ENCODE measurements at places on chromosomes 5 and 9.

DNA sequence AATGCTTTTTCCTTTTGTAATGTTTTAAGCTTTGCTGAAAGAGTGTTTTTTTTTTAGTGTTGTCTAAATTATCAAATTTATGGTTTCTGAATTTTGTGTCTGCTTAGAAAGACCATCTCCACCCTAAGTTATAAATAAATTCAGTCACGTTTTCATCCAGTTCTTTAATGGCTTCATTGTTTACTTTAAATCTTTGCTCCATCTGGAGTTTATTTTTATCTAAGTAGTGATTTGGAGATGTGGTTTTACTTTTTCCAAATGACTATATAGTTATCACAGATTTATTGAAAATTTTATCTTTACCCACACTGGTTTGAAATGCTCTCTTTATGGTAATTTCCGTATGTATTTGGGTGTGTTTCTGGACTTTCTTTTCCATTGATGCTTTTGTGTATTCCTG, 577.2 kb upstream of the ZNF608 start:
- no peak for DNase-seq

DNA sequence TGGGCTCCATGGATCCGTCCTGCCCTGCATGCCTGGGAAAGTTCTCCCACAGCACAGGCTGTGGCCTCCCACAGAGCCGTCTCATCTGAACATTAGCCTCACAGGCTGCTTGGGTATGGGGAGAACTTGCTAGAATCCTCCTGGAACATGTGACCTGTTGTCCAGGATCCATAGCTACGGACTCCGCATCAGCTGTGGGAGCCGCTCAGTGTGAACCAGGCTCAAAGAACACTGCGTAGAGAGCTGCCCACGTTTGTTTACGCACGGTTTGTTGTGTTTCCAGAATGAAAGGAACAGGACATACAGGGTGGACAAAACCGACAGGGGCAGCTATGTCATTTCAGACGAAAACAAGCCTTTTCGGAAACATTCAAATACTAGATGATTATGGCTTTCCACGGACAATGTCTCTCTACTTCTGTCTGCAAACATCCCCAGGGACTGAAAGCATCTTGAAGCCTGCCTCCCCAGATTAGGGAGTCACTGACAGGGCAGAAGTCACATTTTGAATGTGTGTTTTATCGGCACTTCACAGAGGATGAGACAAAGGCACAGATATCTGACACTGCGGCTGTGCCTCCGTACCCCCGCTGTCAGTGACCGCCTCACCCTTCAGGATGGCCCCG, 390.3 kb downstream of the GADD45G start:
- DNase-seq = no peak

- DNase-seq = peak; percentile 43
Measured at GRCh38 chr5:175444060-175444904, at the start of gene DRD1. TSS of gene DRD1 (minus strand) at chr5:175444182. CDS start at chr5:175443099, 1,083 bp downstream.

DNA sequence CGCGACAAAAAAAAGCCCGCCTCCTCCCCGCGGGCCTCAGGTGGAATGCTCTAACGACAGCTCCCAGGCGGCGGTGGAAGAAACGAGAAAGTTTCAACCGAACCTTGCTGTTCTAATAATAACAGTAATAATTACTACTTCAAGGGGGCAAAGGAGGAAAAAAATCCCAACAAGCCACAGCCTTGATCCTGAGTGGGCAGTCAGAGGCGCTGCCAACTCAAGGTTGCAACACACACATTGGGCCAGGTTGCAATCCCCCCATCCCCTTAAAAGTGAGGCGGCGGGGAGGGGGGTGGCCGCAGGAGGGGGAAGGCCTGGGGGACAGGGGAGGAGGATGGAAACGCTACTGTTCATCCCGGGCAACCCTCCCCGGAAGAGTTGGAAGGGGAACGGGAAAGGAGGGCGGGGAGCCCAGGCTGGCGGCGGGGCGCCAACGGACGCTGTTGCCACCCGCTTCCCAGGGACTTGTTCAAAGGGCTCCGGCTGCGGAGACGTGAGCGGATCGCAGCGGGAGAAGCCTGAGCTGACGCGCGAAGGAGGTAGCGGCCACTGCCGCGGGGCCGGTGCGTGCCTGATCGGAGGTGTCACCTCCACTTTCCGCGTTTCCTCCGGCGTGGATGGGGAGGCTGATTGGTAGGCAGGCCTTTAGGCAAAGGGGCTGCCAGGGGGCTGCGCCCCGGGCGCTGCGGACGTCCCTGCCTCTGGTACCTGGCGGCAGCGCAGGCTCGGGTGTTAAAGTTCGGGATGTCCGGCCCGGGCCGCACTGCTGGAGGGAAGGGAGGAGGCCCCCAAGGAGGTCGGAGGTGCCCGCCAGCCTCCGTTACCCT, 647 bp downstream of the SMARCA2 start:
- DNase-seq = peak; percentile 52

GRCh38 chr5:168172760-168173223, 118.7 kb upstream of the WWC1 start:
- DNase-seq = no peak

DNA sequence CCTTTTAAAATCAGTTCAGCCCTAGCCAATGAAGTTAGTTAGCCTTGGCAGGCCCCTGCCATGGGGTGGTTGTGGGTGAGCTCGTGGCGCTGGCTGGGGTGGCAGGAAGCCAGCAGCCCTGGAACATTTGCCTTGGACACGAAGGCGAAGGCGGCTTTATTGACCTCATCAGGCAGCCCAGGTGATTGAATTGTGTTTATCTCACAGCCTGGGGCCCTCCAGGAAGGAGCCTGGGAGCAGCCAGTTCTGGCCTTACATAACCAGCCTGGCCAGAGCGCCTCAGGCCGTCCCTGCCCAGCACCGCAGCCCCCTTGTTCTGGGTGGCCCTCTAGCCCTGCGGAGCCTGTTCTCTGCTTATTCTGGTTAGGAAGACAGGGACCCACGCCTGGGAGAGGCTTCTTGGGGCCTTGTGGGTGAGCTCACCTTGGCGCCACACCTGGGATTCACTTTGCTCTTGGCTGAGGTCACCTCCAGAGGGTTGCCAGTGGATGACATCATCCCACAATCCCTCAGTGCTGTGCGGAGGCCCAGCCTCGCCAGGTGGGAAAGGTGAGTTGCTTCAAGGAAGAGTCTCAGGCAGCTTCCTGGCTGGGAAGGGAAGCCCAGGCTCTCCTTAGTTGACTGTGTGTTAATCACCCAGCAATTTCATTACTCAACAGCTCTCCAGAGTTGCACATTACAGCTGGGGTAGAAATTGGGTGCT, 54.4 kb upstream of the RPL26L1 start:
- DNase-seq = no peak

DNA sequence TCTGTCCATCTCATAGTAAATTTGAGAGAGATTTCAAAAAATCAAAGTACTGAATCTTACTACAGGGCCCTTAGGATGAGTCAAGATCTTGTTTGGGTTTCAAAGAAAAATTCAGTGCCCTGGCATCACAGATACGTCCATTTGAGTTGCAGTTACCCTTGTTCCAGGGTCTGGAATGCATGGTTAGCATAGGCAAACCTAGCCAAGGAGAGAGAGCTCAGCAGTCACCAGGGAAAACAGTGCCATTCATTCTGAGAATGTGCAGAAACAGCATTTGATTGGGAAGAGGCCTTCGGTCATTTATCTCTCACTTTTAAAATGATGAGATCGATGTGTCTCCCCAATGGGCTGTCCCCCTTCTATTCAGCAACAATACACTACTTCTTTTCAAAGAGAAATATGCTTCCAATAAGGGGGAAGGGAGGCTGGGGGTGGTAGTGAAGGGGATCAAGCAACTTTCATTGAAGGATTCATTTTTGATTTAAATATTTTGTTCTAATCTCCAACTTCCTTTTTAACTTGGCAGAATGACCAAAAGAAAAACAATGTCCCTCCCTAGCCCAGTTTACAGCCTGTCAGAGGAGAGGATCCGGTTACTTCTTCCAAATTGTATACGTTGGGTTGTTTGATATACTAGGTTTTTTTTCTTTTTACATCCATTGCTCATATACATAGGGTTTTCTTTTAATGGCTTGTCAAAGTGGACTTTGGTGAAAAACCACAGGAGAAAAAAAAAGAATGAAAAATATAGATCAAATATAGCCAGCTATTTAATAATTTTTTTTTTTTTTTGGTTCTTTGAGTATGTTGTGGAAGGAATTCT, 491.1 kb downstream of the CCDC171 start:
- no peak for DNase-seq

DNA sequence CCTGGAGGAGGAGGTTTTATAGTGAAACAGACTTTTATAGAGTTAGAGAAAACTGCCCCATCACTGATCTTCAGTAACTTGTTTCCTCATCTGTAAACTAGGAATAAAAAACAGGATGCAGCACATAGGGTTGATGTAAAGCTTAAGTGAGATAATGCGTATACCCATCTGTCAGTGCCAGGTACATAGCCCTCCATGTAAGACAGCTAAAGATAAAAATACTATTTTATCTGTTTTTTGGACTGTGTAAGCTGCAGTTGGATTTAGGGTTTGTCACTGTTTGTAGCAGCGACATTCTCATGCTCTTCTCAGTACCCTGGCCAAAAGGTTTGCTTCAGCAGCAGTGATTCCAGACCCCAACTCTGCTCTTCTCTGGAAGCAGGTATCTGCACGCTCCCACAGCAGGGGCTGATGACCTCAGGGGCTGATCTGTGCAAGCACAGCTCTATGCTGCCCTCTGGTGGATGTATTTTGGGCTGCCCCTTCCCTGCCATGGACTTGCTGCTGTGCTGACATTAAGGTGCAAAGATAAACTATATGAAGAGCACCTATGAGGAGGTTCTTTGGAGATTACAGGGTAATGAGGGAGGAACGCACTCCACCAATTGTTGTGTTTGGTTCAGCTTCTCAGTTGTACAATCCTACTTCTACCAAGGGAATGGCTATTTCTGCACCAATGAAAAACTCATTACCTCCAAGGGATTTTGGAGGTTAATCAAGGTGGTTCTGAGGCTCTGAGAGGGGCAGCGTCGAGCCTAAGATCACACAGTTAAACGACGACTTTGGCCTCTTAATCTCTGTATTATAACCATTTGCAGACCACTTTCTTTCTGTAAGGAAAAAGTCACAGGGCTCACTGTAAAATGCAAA, 13.1 kb downstream of the HMHB1 start:
- DNase-seq = peak; percentile 88

DNA sequence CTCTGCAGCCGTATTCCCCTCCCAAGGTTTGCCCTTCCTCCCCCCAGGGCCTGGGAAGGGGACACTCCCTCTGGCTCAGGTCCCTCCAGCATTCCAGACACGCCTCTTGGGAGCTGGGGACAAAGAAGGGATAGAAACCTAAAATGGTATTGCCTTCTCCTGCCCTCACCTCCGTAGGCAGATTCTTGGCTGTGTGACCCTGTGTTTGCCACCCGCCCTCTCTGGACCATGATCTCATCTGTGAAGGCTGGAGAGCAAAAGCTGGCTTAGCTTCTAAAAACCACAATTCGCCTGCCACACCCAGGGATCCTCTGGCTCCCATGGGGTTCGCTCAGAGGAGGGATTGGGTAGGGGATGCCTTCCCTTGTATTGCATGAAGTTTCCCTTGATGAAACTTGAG, 7.7 kb downstream of the AQP3 start:
- no peak for DNase-seq

DNA sequence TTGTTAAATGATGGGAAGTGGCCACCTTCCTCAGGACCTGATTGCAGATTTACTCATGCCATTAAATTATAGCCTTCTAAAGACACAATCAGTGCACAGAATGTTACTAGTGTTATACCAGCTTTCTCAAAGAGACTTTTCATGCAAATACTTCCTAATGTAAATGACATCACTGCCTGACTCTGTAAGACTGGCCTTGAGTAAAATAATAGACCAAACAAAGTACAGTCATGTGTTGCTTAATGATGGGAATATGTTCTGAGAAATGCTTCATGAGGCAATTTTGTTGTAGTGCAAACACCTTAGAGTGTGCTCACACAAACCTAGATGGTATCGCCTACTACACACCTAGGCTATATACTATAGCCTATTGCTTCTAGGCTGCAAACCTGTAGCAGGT, 17.0 kb upstream of the C1QTNF3 start:
- no peak for DNase-seq

GRCh38 chr9:134240361-134240760, 76.0 kb upstream of the RNU6ATAC start:
- no peak for DNase-seq

- DNase-seq = no peak
Measured at GRCh38 chr9:111178331-111179055, 140.2 kb upstream of the LPAR1 start.

DNA sequence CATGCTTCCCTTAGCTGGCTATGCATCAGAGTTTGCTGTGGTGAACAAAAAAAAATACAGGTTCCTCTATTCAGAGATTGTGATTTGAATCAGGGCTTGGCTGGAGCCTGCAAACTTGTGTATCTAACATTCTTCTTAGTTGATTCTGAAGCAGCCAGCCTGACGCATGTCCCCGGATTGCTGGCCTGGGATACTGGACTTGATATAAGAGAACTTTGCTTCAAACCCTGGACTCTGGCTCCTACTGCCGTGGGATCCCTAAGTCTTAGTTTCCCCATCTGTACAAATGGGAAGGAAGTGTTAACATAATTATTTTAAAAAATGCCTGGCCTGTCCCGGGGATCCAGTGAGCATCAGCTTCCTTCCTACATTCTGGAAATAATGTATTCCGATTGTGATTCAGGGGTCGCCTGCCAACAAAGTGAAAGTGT, 292.8 kb downstream of the ARHGEF28 start:
- no peak for DNase-seq

GRCh38 chr5:103785569-103785968, 223.0 kb upstream of the NUDT12 start:
- DNase-seq = no peak

GRCh38 chr9:87157366-87158031, 210.2 kb upstream of the GAS1 start:
- DNase-seq = no peak

- DNase-seq = no peak
Measured at GRCh38 chr5:37120270-37120669, 128.9 kb downstream of the CPLANE1 start.

Data from KBM-7 (cell line).